ENCODE measurements at places on chromosomes 11 and 22.
A peak's percentile ranks its signal among the peaks of the same experiment; 100 is the strongest.

GRCh38 chr11:126452241-126453101 is 97.0 kb downstream of the ST3GAL4 start:
- DNase-seq, result peak; percentile 25

DNA sequence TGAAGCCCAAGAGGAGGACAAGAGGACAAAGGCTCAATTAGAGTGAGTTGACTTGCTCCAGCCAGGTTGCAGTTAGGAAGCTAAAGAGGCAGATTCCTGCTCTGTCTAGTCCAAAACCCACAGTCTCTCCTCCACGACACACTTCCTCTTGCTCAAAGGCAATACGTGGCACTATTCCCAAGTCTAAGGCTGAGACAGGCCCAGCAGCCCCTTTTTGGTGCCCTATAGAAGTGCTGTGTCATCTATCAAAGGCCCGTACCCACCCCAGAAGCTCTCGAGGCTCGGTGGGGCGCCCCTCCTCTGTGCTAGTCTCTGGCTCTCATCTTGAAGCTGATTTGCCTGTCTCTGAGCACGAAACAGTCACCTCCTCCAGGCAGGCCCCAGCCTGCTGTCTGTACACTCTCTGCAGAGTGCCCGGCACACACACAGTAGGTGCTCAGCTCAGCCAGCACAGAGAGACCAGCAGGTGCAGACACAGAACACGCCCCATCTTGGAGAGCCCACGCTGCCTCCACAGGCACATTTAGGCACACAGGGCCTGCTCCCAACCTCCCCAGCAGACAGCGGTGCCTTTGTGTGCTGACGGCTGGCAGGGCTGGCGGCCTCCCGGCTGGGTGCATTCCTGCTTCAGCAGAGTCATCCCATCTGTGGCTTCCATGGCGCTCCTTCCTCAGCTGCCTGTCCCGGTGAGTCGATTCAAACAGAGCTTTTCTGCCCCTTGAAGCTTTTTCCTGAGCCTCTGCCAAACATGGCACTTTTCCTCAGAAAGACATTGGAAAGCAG is 52.8 kb downstream of the MYH9 start:
- DNase-seq, result peak; percentile 60

DNA sequence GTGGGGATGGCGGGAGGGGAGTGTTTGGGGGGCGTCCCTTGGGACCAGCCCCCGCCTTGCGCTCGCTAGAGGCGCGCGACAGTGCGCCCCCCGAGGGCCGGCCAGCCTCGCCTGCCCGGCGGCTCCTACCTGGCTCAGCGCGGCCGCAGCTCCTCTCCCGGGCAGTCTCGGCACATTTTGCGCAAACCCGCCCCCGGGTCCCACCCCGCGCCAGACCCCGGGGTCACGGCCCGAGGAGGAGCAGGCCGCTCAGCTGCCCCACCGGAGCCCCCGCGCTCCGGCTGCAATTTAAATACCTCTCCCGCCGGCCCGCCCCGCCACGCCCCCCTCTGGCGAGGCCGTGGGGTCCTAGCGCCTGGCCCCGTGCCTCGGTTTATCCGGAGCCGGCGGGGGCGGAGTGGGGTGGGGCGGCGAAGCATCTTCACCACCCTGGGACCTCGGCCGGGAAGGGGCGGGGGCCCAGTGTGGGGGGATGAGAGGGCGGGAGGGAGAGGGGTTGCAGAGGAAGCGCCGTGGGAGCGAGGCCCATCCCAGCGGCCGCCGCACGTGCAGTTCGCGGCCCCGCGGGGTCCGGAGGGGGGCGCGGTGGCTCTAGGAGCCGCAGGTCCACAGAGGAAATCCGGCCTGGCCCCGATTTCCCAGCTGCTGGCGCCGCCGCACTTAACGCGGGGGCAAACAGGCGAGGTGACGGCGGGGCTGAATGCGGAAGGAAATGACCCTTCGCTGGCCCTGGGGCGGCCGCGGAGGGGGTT is at the start of gene LRRC32:
Gene LRRC32, minus strand, starts transcription at position 263 of the 752 bp plus-strand sequence. CDS start 4,793 bp downstream, outside the sequence.
- DNase-seq, result peak; percentile 83

DNA sequence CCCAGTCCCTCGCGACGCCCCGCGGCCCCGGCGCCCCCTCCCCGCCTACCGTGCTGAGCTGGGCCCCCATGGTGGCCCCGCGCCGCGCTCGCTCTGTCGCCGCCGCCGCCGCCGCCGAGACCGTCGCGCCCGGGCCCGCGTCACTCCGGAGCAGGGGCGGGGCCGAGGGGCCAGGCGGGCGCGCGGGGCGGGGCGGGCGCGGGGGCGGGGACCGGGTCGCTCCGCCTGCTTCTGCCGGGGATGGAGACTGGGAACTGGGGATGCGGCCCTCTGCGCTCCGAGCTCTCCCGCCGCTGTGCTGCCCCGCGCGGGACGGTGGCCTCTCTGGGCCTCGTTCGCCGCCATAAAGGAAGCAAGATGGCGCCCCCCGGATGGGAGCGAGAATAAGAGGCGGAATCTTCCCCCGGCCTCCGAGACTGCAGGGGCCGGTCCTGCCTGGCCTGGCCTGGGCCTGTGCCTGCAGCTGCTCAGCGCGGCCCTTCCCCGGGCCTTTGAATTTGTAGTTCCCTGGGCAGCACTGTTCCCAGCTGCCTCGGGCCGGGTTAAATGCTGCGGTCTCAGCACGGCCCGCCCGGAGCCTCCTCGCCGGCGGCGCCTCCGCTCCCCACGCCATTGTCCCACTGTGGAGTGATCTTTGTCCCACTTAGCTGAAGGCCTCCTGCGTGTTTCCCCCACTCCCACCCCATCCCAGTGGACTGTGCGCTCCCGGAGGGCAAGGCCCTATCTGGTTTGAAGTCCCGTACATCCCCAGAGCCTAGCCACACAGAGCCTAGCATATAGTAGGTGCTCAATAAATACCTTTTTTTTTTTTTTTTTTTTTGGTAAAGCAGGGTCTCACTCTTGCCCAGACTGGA is at the start of gene CYB5R3:
Gene CYB5R3, minus strand, starts transcription at position 147 of the 854 bp plus-strand sequence. Its CDS starts 77 bp downstream, at position 70.
- peak; percentile 94 for DNase-seq

DNA sequence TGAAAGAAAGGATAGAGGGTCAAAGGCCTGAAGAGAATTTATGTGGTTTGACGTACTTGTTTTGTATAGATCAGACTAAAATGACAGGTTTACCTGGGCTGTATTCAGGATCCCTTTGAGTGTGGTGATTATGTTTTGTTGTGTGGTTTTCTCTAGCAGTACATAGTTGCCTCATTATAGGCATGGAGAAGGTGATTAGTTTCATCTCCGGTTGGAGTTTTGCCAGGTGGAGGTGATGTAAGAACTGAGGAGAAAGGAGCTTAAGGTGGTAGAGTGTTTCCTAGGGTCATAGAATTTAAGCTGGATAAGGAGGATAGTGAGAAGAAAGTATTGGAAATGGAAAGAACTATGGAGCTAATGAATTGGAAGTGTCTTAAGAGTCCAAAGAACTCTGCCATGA is 229.0 kb downstream of the TMEM135 start:
- no peak for DNase-seq

- no peak for DNase-seq
These were observed 13.6 kb upstream of the MS4A15 start for GRCh38 chr11:60743058-60743457.

GRCh38 chr11:102879801-102880200 is 5.0 kb upstream of the MMP12 start:
- no peak for DNase-seq

- DNase-seq, result no peak
These were observed 4.2 kb upstream of the DPF2 start for GRCh38 chr11:65329478-65329877.

GRCh38 chr11:19768815-19769214 is 56.2 kb downstream of the NAV2 start:
- DNase-seq, result no peak

Measured in muscle of back (tissue), 13 donors.